Stimulated activated CD8-positive, alpha-beta memory T cell treated with anti-CD3 and anti-CD28 coated beads, Interleukin-4, amount 100 ng/mL, for 1 hour (primary cell): ENCODE measurements at places on chromosomes 5 and 9.

DNA sequence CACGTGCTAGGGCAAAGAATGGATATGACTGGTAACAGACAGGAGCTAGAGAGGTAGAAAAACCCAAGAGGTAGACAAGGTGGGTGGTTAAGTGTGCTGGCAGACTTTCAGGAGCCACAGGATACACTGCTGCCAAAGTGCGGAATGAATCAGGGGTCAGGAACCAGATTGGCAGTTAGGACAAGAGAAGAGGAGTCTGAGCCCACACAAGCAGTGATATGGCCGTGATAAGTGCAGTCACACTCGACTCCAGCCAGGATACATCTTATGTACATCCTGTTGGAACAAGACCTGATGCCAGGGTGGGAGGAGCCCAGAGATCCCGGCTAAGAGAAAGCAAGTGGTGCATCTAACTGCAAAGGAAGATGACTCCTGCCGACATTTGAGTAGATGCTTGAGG, 10.0 kb downstream of the SLIT3 start:
- no peak for DNase-seq

GRCh38 chr5:2238732-2239131, 356.0 kb upstream of the IRX4 start:
- no peak for DNase-seq

DNA sequence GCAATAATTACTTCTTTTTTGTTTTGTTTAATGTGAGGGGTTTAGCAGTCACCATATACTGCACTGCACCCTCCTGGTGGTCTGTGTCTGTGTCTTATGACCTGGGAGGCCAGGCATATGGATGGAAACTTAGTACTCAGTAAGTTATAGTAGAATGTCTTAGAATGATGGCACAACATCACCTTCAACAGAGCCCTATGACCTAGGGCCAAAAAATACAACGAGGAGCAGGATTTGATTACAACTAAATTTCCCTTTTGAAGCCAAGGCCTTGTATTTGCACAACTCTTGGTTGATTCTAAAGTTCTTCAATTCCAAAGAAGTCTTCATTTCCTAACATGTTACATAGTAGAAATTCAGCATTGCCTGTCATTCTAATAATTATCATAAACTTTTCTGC, 422.1 kb upstream of the PIK3R1 start:
- no peak for DNase-seq

GRCh38 chr9:550333-550732, 291.2 kb upstream of the DMRT1 start:
- DNase-seq, result no peak

DNA sequence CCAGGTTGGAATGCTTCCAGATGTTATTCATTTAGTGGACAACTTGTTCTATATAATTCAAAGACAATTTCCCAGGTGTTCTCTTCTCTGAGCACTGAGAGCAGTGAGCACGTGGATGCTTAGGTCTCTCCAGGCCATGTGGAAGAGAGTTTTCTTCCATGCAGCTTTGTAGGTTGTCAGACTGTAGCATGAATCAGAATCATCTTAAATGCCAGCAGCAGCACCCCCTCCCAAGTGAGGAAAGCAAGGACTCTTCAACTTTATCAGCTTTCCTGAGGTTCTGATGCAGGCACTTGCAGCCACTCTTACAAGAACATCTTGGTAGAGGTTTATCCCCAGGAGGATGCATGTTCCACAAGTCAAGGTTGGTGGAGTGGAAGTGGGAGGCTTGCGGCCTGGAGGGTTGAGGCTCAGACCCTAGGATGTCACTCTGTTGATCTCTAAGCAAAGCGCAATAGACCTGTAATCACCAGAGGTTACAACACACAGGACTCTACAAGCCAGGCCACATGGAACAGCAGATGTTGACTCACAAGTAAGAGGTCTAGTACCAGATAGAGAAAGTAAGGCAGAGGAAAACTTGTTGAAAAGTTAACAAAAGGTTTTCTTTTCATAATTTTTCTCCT, 47.7 kb downstream of the UGCG start:
- DNase-seq, result no peak

GRCh38 chr9:26735160-26735559, 157.4 kb downstream of the CAAP1 start:
- no peak for DNase-seq

DNA sequence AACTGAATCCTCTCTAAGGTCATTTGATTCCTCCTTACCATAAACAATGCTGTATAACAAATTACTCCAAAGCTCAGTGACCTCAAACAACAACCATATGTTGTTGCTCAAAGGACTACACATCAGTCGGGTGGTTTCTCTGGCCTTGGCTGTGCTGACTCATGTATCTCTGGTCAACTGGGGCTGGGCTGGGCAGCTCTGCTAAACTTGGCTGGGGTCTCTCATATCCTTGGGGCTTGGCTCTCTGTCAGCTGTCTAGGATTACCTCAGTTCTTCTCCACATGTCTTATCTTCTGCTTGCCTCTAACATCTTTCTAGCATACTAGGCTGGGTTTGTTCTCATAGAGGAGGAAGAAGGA, 86.4 kb downstream of the GALNT10 start:
- DNase-seq, result no peak

- DNase-seq, result no peak
Observed at GRCh38 chr5:156888520-156888919, 38.4 kb downstream of the PPP1R2B start.

DNA sequence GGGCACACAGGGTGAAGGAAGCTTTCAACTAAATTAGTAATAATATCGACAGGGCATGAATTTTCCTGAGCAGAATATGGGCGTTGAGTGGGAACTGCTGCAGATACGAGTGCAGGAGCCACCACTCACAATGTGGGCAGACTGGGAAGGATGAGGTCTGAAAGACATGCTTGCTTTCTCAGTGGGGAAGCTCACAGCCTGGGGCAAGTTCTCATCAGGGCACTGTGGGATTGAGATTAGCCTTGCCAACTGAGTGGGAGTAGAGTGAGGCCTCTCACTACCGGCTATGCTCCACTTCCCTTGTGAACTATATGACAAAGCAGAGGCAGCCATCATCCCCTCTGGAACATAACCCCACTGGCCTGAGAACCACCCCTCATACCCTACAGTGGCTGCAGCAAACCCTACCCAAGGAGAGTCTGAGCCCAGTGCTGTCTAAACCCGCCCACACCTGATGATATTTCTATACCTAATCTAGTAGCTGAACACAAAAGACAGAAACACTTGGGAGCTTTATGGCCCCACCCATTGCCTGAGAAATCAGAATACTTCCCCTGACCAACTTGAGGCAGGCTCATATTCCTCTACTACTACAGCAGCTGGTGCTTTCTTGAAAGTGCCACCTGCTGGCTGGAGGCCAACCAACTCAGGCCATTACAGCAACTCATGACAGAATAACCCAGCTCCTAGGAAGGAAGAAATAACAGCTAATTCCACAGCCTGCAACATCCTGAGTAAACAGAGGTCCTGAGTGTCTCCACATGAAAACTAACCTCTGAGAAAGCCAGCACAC, 173.7 kb upstream of the SPEF2 start:
- no peak for DNase-seq

DNA sequence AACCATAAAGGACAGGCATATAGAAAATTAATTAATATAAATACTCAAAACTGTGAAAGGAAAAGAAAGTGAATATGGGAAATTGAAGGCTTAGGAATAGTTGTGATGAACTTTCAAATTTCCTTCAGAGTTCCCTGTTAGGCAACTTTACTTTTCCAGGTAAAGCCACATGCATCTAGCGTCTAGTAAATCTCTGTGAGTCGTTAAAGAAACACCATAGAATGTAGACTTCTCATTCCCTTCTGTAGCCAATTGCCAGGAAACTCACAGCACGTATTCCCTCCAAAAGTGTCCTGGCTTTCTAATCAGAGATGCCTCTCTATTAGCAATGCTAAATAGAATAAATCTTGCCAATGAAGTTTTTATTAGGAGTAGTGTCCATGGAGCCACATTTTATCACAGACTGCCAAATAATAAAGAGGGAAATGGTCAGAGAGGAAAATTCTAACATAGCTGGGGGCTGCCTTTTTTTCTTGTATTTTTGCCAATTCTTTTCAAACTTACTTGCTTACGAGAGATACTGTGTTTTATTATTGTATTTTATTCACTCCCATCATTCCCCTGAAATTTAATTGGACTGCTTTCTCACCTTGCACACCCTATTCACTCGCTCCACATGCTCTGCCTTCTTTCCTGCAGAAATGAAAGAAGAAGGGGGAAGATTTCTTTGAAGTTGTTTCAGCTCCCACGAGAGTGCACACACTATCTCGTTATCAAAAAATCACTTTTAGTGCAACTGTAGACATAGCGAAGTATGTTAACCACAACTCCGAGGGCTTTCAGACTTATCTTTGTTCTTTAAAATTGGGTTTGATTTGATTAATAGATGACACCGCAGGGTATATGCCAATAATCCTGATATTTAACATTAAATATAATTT, 439.0 kb downstream of the CSNK1G3 start:
- no peak for DNase-seq
